NCI-H2081 (cell line): ENCODE measurements at places on chromosomes 13 and 19.

DNA sequence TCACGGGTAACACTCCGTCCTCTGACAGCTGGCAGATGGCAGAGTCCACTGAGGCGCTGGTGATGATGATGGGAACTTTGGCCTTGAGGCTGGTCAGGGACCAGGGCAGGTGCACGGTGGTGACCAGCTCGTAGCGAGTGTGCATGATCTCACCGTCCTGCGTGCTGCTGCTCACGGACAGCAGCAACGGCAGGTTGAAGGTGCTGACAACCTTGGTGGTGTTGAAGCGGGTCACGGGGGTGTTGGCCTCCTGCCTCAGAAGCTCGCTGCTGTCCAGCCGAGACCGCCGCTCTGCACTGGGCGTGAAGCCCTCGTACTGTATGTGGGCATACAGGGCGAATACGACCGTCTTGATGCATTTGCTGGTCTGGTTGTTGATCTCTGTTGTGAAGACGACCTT lies 11.6 kb downstream of the ARRDC5 start:
- DNase-seq: no peak

- DNase-seq: no peak
Measured at GRCh38 chr13:107450931-107451330, 764.4 kb downstream of the LIG4 start.

DNA sequence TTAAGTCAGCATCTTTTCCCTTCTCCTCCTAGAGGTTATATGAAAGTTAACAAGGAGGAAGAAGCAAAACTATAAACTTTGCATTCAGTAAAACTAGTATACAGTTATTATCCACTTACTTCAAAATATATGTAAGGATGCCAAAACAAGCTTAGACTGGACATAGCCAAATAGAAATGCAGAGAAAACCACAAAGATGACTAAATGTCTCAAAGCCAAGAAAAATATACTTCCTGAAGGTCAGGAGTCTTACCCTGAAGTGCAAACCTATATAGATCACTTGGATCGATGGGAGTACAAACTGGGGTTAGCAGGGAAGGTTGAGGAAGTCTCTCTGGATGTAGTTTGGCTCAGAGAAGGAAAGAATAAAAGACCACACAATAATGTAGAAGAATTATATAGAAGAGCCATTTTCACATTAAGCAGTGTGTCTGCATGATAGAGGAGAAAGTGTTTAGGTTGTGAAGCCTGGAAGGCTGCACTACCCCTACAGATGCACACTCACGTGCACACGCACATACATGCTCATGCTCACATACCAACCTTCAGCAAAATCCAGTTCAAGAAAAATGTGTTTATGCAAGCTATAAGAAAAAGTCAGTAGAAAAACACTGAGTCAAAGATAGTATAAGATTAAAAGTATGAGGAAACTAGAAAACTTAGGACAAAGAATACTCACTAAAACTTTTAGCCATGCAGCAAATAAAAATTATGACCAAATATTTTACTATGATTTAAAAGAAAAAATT lies 112.1 kb upstream of the RXFP2 start:
- DNase-seq: no peak

DNA sequence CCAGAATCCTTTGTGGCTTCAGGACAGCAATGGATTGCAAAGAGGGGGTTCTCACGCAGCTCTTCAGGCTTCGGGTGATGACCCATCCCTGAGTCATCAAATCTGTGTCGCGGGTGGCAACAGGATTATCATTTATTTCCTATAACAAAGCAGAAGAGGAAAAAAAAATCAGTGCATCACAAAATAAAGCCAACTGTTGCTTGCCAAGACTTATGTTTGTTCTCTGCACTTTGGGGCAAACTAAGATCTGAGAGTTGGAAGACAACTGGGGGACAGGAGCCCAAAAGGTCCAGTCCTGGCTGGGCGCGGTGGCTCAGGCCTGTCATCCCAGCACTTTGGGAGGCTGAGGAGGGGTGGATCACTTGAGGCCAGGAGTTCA lies 6.4 kb downstream of the GNA15 start:
- DNase-seq: no peak

- DNase-seq: no peak
Measured at GRCh38 chr19:13707915-13708314, 56.4 kb upstream of the MRI1 start.

DNA sequence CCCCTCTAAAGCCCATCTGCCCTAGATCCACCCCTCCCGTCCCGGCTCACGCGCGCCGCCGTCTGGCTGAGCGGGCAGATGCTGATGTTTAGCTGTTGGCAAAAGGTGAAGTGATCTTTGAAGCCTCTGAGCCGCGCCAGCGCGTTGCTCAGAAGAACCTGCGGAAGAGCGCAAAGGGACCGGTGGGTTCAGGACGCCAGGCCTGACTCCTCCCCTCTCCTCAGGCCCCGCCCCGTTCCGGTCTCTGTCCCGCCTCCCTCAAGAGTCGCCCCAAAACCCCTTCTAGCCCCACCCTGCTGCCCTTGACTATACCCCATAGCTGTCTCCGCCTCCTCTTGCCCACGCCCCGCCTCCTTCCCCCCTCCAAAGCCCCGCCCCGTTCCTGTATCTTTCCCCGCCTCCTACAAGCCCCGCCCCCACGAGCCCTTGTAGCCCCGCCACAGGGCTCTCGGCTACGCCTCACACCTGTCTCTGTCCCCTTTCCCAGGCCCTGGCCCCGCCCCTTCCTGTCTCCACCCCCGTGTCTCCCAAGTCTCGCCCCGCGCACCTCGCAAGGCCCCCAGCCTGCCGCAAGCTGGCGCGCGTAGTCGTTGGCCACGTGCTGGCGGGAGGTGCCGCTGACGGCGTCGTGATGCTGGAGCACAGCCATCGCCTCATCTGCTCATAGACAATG lies 9.5 kb downstream of the MAN2B1 start:
- DNase-seq: no peak

DNA sequence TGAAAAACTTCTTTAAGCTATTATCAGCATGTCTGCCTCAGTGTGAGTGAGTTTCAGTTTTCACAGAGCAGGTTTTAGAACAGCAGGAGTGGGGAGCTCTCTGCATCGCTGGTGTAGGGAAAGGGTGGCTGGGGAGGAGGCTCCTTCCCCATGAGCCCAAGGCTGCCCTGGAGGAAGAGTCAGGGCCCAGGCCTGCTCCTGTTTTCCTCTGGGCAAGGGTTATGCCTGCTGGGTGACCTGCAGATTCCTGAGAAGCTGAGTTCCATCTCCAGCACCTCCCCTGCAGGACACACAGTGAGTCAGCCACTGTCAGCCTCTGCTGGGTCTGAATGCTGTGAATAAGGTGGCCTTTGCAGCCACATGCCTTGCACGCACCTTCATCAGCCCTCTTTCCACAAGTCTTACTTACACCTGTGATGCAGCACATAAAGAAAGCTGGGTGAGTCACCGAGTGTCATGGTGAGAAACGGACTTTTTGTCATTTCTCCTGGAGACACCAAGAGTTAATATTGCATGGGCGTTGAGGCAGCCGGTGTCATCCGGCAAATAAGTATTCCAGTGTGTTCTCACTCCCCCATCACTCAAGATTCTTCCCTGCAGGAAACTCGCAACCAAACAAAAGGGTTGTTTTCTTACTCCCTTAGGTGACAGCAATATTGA lies 186.4 kb upstream of the KL start:
- no peak for DNase-seq

- DNase-seq: no peak
Measured at GRCh38 chr13:79406597-79406908, 498 bp upstream of the RBM26 start.

GRCh38 chr19:3818918-3819317 lies 32.7 kb upstream of the MATK start:
- no peak for DNase-seq

- DNase-seq: no peak
Measured at GRCh38 chr19:44752123-44752815, 3.8 kb downstream of the BCL3 start.

GRCh38 chr13:41059456-41060081 lies 1.7 kb upstream of the WBP4 start:
- peak; percentile 28 for DNase-seq

DNA sequence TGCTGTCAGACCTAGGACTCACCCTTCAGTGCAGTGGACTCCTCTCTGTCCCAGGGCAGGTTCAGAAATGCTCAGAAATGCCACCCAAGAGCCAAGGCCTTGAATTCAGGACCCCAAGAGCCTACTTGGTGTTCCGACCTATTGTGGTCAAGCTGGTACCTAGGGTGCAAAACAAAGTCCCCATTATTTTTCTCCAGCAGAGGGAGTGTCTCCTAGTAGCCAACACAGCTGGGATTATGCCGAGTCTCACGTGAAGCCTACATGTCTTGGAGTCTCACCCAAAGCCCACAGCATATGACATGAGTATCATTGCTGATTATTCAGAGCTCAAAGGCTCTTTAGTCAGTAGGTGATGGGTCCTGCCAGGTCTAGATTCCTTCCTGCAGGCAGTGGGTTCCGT lies 671.1 kb upstream of the SPRY2 start:
- DNase-seq: no peak

DNA sequence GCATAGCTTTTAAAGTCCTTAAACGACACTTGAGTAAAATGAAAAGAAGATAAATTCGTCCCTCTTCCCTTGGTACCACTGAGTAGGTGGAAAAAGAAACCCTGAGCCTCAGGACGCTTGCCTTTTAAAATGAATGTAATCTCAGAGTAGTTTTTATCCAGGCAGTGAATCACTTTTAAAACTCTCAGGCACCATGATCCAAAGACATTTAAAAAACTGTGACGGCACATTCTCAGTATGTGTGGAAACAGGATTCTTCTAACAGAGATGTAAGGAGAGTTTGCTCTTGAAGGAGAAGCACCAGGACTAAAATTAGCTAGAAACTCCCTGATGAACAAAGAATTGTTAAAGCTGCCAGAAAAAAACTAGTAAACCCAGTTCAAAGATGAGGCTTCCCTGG lies 105.7 kb upstream of the SLC15A1 start:
- DNase-seq: no peak

DNA sequence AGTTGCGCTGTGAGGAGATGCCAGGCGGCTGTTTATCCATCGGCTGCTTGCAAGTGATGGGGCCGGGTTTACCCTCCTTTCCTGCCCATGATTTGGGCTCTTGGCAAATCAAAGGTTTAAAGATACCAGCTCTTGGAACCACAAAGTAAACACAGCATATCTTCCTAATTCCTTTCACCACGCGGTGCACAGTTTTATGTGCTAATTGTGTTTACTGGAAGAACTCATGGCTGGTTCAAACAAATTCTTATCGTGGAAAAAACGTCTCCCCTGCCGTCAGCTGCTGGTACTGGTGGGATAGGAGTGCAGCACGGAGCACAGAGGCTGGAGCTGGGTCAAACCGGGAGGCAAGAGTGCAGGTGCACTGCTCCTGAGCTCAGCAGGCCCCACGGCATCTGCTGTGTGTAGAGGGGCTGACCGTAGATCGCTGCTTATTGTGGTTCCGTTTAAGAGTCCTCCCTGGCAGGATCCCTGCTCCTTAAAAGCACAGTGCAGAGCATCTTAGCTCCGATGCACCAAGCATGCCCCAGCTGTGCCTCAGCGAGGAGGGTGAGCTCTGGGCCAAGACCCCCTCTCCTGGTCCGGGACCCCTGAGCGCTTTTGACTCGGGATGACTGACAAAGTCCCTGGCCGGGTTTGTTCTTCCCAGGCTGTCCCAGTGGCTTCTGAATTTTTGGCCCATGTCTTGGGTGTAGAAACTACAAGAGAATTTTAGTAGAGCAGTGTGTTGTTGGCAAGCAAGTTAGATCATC lies 51.3 kb upstream of the GAS6 start:
- no peak for DNase-seq

GRCh38 chr19:19657397-19657783 lies 6.1 kb downstream of the ATP13A1 start:
- no peak for DNase-seq

GRCh38 chr19:42282819-42283187 lies 13.8 kb downstream of the CIC start:
- peak; percentile 23 for DNase-seq

DNA sequence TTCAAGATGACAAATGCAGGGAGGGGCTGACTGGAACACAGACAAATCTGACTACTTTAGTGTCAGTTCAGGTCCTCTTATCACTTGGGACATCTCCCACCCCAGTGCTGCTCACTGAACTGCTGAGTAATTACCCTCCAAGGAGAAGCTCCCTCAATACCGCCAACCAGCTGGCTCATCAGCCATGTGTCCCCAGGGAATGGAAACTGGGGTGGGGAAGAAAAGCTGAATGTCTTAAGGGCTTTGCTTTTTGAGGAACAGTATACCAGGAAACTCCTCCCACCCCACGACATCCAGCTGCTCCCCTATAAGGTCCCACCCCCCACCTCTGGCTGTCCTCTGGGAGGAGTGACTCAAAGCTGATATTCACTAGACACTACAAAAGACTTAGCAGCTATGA lies 2.0 kb downstream of the ZNF823 start:
- no peak for DNase-seq

- no peak for DNase-seq
Measured at GRCh38 chr13:60326273-60326672, 70.7 kb upstream of the TDRD3 start.

GRCh38 chr19:42074513-42075363 lies 1.2 kb upstream of the ZNF574 start:
- no peak for DNase-seq

DNA sequence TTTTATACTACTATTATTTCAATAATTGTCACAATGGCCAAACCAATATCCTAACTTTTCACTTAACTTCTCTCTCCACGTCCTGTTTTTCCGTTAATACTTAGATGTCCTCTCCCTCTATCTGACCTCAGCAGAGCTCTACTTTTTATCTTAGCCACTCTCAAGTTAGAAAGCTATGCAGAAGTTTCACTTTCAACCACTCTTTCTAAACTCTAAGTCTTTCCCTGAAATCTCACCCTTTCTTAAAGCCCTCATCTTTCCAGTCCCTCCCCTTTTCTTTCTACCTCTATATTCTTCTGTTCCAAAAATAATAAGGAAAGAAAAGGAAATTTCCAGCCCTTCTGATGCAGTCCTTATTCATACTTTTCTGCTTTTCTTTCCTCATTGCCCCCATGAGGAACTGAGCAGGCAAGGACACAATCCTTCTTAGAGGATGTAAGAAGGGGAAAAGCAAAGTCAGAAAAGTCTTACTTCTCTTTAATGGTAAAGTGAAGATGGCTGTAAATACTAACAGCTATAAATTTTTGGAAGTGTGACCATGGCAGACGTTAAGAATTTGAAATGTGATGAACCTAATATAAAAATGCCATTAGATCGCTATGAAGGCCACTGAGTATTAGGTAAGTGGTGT lies 23.0 kb downstream of the FAM216B start:
- DNase-seq: no peak

DNA sequence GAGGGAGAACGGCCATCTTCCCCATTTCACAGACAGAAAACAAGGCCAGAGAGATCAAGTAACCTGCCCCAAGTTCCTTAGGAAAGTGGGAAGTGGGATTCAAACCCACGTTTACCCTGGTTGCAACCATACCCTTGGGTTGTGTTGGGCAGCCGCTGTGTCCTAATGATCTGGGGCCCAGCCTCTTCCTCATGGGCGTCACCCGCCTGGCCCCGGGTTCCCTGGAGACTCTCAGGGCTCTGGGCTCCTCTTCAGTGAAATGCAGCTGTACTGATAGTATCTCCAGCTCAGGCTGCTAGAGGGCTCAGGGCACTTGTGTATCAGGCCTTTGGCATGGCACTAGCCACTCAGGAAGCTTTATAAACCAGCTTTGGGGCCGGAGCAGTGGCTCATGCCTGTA lies 9.8 kb downstream of the TMED1 start:
- DNase-seq: no peak

- DNase-seq: no peak
Measured at GRCh38 chr13:110690516-110690915, 15.4 kb downstream of the CARS2 start.
